ENCODE measurements at places on chromosomes 11 and 22. TPM values are rescaled to one million over a fixed set of nuclear protein-coding genes. Genes with fewer than 3 reads are reported as not detected.

Gene TMEM86A
- 1.0 TPM for polyA plus RNA-seq

Gene LMO1
- polyA plus RNA-seq: not detected

Gene PANX3
- not detected for polyA plus RNA-seq

Gene AMBRA1
- 5.2 TPM for polyA plus RNA-seq

Gene MISFA
- 1.8 TPM for polyA plus RNA-seq

- DNase-seq: no peak
Measured at GRCh38 chr11:69108030-69108429, 47.7 kb upstream of the SMIM38 start.

DNA sequence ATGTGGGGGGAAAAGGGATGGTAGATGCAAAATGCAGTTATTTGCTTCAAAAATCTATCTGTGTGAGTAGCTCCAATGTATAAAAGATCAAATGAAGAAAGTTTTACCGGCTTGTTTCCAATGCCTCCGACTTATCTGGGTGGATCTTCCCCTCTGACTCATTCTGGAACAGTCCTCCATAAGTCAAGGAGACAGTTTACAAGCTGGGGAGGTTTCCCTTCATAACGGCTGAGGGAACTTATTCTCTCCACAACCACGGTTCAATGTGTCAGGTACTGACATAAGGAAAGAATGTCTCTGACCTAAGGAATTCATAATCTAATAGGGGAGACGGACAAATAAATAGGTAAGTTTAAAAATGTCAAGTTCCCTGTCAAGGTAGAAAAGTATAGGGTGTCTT, 49.7 kb upstream of the BIRC3 start:
- DNase-seq: peak; percentile 82

DNA sequence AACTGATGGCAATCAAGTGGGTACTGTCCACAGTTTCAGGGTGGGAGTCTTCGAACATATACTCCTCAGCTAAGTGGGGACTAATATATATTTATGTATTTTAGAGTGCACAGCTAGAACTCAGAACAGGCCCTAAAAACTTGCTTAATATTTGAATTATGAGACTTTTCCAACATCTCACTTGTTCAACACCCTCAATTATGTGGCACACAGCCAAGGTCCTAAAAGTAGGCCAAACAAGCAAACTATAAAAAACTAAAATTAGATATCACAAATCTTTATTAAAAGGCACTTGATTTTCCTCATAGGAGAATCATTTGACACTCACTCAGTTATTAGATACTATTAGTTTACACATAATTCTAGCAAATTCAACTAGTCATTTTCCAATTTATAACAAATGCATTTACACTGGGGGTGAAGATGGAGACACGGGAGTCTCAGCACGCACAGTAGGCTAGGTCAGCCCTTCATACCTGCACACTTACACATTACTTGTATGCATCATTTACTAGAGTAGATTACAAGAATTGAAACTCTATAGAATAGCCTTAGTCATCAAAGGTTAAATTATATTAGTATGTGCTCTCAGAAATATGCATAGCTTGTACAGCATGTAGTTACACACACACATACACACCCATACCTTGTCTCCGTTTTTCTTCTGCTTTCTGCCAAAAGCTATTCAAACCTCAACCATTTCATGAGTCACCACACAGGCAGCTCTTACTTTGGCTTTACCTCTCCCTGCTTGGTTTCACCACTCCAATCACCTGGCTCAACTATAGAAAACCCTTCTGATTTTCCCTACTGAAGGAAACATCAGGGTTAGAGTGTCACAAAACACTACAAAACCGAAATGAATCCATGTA, 171.5 kb downstream of the SBF2 start:
- DNase-seq: peak; percentile 51

- DNase-seq: no peak
Measured at GRCh38 chr11:57560146-57560545, 7.3 kb downstream of the UBE2L6 start.

Measured in GM23248 (cell line).